ENCODE measurements at places on chromosomes 12 and 14. TPM values are rescaled to one million over a fixed set of nuclear protein-coding genes. Genes with fewer than 3 reads are reported as not detected.

The TMTC1 gene
- total RNA-seq = 59.2 TPM

DNA sequence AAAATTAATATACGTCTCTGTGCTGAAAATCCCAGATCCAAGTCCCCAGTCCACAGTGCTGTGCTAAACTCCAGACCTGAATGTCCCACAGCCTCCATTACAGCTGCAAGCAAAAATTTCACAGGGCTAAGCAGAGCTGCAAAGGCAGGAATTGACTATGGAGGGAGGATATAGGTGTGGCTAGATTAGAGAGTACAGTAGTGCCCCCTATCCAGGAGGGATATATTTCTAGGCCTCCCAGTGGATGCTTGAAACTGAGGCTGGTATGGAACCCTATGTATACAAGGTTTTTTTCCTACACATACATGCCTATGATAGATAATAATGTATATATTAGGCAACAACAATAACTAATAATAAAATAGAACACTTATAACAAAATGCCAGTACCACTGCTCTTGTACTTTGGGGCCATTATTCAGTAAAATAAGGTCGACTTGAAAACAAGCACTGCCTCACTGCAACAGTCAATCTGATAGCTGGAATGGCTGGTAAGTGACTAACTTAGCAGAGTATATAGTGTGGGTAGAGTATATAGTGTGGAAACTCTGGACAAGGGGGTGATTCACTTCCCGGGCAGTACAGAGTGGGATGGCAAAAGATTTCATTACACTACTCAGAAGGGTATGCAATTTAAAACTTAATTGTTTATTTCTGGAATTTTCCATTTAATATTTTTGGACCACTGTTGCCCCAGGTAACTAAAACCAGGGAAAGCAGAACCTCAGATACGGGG, 82.7 kb downstream of the C14orf132 start:
- no peaks in the 10 kb centered on the region for H3K27me3 ChIP-seq
- H3K4me1 ChIP-seq = no peaks in the 10 kb centered on the region
- H3K27ac ChIP-seq = no peak overlapping the region
- H3K4me3 ChIP-seq = no peak overlapping the region

- H3K27ac ChIP-seq = peak overlapping the region; percentile 15
- DNase-seq = peak; percentile 65
- no peaks in the 10 kb centered on the region for H3K27me3 ChIP-seq
- no peaks in the 10 kb centered on the region for H3K4me1 ChIP-seq
- H3K4me3 ChIP-seq = no peak overlapping the region
These were observed 18.9 kb downstream of the DYRK2 start for GRCh38 chr12:67667276-67668073.

DNA sequence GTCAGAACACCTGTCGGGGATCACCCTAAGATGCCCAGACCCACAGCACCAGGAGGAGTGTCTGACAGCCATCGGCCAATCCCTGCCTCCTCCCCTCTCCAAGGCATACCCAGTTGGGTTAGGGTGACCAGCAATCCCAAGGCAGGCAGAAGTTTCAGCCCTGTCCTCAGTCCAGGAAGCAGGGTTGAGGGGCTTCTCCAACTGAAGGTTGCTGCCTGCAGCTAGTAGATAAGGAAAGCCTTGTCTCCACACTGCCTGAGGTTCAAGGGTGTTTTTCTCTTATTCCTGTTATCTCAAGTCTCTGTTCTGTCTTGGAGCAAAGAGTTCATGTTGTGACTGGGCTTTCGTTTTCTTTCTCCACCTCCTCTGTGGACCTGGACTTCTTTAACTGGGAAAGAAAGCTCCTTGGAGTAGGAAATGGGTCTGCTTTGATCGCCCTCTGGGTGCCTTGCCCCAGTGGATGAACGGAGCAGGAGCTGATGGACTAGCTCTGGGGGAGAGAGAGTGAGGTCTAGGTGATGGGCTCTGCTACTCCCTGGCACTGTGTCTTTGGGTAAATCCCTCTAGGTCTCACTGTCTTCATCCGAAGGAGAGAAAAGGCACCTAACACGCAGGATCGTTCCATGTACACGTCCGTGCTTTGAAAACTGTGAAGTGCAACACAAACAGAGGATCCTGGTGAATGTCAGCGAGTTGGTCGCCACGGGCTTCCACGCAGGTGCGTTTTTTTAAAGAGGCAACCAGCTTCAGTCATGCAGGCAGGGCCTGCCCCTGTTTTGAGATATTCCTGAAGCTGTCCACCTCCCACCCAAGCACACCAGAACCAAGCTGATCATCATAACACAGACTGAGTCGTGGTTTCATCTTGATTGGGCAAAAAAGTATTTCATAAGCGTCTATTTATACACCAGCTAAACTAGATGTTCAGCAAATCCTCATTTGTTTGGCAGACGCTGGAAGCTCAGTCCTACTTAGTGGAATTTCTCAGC, 52.5 kb upstream of the FOXN3 start:
- H3K4me1 ChIP-seq = no peaks in the 10 kb centered on the region
- no peaks in the 10 kb centered on the region for H3K27me3 ChIP-seq
- H3K27ac ChIP-seq = no peak overlapping the region

GRCh38 chr12:48106681-48107613, 1.1 kb upstream of the SENP1 start:
- H3K27me3 ChIP-seq = no peaks in the 10 kb centered on the region
- no peaks in the 10 kb centered on the region for H3K36me3 ChIP-seq
- DNase-seq = no peak

DNA sequence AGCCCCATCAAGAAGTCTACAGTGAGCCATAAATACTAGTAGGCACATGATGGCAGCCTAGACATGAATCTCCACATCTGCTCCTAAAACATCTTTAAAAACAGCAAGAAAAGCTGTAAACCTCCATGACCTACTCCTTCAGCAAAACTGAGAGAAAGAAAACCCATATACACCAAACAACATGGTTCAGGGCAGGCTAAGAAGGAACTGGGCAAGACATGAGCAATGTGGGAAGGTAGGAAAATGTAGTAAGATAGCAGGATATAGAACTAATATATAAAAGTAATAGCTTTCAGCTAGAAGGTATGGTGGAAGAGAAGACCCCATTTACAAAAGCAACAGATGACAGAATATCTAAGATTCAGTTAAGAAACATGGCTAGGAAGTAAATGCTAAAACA, 88.8 kb downstream of the RPS6KA5 start:
- H3K27ac ChIP-seq = no peak overlapping the region
- no peak overlapping the region for H3K4me3 ChIP-seq
- no peak for DNase-seq

DNA sequence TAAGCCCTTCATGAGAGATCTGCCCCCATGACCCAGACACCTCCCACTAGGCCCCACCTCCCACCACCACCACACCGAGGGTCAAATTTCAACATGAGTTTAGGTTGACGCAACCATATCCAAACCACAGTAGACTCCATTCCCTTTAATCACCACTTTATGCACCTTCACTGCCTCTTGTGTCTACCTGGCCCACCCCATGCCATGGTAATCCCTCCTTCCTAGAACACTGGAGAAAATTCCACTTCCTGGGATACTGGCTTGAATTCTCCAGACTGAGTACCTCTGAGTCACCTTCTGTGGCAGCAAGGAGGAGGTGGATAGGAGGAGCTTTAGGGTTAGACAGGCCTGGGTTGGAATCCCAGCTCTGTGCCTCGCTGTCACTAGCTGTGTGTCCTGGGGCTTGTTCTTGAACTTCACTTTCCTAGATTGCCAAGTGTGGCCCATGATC, 26.1 kb upstream of the CIPC start:
- peaks cover 8% of the 10 kb centered on the region for H3K4me1 ChIP-seq
- H3K4me3 ChIP-seq = no peak overlapping the region
- no peak for DNase-seq
- H3K27me3 ChIP-seq = no peaks in the 10 kb centered on the region

The SLCO1C1 gene
- total RNA-seq = 1.6 TPM

- no peak overlapping the region for H3K27ac ChIP-seq
- no peaks in the 10 kb centered on the region for H3K4me1 ChIP-seq
- no peak for DNase-seq
- H3K27me3 ChIP-seq = no peaks in the 10 kb centered on the region
- no peaks in the 10 kb centered on the region for H3K36me3 ChIP-seq
- H3K4me3 ChIP-seq = no peak overlapping the region
These were observed 20.2 kb downstream of the FGD4 start for GRCh38 chr12:32419520-32419960.

DNA sequence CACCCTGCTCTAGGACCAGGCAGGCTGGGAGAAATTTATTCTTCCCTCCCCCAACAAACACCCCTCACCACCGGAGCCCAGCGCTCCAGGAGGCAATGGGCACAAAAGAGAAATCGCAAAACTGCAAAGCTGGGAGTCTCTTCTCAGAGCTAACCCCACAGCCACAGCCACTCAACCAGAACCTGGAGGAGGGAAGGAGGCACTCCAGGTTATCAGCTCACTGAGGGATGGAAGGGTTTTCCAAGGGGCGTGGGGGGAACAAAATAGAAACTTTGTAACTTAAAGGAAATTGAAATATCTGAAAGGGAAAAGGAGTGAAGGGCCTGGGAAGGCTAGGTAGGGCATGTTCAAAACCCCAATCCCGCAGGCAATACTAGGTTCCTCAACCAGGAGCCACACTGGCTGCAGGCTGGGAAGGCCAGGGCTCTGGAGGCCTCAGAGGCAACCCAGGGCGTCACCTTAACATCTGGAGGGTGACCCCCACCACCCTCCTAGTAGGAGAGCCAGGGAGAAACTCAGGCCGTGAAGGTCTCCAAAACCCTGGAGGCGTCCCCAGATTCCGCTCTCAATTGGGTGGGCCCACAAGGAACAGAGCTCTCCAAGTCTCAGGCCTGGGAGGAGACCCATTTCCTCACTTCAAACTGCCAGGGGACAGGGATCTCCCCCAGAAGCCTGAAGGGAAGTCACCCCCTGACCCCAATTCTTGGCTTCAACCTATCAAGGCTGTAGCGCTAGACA, 3.2 kb downstream of the KDM2B start:
- peaks cover 18% of the 10 kb centered on the region for H3K4me1 ChIP-seq
- DNase-seq = no peak
- peak overlapping the region; percentile 80 for H3K27ac ChIP-seq
- H3K36me3 ChIP-seq = no peaks in the 10 kb centered on the region
